A673 (cell line): ENCODE measurements at places on chromosomes 2 and 18.

DNA sequence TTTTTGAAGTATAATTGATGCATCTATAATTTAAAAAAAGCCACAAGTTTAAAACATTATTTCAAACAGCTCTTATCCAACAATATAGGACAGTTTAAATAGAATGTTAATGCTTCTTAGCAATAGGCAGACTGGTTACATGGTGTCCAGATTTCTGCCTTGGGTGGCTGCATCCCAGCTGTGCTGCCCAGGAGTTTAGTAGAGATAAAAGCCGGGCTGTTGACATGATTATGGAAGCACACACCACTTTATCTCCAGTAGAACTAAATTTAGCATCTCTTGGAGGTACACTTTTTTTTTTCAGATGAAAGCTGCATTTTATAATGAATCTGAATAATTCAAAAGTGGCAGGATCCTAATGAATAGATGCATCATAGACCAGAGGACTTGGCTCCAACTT, 309.7 kb downstream of the PLCL1 start:
- no peak for DNase-seq

DNA sequence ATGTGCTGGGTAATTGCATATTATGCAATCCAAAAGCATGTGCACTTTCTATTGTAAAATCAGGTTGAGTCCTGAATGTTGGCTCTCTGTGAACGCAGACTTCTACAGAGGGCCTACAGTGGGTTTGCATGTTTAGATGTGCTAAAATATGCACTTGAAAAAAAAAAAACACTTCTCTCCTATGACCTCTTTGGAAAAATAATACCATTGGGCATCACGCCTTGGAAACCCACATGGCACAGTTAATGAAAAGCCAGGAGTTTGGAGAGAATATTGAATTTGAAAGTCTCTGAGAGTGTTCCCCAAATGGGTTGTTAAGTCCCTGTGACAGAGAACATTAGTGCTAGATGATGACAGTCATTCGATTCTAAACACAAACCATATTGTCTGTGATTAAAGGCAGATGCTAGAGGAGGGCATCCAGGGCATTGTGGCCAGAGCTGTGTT, 710.4 kb upstream of the PIK3C3 start:
- DNase-seq: no peak

GRCh38 chr2:65687614-65688013, 255.2 kb upstream of the SPRED2 start:
- no peak for DNase-seq

DNA sequence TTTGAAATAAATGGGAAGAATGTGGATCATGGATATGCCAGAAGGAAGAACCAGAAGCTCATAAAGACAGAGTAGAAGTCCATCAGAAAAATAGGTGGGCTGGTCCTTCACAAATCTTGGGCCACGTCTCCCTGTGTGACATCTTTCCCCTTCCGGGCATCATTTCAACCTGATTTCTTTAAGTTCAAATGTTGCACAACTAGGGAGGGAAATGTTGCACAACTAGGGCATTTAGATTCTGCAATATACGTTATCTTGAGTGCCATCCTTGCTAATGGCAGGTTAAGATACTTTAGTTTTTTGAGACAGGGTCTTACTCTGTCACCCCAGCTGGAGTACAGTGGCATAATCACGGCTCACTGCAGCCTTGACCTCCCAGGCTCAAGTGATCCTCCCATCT, 129.6 kb downstream of the CERS6 start:
- no peak for DNase-seq

DNA sequence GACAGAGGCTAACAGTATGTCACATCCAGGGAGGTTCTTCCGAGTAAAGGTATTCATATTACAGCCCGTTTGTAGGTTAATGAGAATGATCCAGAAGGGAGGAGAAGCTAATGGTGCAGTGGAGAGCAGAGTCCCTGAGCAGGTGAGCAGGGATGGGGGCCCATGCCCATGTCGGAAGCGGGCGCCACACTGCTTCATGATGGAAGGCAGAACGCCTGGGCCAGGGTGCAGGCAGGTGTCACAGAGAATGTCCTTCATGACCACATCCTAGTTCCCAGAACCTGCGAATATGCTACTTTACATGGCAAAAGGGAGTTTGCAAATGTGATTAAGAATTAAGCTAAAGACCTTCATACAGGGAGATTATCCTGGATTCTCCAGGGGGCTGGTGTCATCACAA, 4.0 kb downstream of the HES6 start:
- no peak for DNase-seq

DNA sequence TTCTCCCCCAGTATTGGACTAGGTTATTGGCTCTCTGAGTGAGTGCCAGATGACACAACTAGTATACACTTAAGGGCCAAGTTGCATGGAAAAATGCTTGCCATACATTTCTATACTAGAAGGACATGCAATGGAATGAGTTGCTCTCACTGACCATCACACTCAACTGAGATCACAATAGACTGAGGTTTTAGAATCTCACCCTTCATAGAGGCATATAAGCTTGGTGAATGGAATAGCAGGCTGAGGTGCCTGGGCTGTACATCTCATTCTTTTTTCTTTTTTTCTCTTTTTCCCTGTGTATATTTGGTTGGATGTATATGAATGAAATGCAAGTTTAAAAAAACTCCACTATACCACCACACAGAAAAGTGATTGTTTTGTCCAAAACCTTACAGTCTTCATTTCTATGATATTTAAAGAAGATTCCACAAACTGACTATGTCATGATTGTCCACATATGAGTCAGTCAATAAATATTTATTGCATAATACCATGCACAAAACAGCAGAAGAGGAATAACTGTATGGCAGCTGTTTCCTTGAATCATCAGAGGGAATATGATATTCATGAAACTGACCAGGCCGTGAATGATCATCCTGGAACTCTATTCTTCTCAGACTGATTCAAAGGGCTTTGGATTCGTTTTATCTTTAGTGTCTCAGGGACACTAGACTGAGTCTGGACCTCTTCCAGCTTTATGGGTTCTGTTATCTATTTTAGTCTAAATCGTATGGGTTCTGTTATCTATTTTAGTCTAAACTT, 122.6 kb upstream of the STK17B start:
- no peak for DNase-seq

GRCh38 chr2:9613291-9613690, 17.5 kb downstream of the YWHAQ start:
- no peak for DNase-seq

- DNase-seq: no peak
Observed at GRCh38 chr2:184743096-184743495, 144.8 kb downstream of the ZNF804A start.

GRCh38 chr18:45565280-45565970, 49.9 kb upstream of the SLC14A2 start:
- DNase-seq: no peak

GRCh38 chr18:43964666-43965065, 687.4 kb upstream of the SYT4 start:
- DNase-seq: no peak

DNA sequence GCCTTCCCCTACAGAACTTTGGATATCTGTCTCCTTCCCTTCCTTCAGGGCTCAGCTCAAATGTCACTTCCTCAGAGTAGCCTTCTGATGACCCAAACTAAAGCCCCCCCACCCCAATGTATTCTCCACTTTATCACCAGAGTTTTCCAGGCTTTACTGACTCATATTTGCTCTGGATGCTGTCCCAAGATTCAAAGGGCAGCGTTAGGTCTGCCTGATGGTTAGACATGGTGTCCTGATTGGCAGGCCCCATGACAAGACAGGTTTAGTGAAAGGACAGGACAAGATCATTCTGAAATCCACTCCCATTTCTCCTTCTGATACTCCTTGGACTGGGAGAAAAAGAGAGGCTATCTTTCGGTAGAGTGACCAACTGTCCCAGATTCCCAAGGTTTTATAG, 22.6 kb upstream of the RPIA start:
- DNase-seq: no peak

- DNase-seq: no peak
Observed at GRCh38 chr2:120673571-120674061, 62.1 kb upstream of the GLI2 start.

- no peak for DNase-seq
Observed at GRCh38 chr2:195795879-195796278, 138.9 kb downstream of the SLC39A10 start.

DNA sequence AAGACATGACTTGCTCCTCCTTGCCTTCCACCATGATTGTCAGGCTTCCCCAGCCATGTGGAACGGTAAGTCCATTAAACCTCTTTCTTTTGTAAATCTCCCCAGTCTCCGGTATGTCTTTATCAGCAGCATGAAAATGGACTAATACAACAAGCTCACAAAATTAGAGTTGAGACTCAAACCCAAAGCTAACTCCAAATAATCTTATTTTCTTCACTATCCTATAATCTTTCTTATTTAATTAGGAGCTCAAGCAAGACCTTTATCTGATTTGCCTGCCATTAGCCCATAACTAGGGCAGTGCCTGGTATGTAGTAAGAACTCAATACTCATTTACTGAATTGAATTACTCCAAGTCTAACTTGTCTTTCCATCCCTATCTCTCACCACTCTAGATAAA, 289.2 kb downstream of the SUCLG1 start:
- no peak for DNase-seq

GRCh38 chr18:43635397-43635796, 358.1 kb upstream of the SYT4 start:
- DNase-seq: no peak

- DNase-seq: no peak
Observed at GRCh38 chr2:199163613-199164458, 293.9 kb downstream of the SATB2 start.

DNA sequence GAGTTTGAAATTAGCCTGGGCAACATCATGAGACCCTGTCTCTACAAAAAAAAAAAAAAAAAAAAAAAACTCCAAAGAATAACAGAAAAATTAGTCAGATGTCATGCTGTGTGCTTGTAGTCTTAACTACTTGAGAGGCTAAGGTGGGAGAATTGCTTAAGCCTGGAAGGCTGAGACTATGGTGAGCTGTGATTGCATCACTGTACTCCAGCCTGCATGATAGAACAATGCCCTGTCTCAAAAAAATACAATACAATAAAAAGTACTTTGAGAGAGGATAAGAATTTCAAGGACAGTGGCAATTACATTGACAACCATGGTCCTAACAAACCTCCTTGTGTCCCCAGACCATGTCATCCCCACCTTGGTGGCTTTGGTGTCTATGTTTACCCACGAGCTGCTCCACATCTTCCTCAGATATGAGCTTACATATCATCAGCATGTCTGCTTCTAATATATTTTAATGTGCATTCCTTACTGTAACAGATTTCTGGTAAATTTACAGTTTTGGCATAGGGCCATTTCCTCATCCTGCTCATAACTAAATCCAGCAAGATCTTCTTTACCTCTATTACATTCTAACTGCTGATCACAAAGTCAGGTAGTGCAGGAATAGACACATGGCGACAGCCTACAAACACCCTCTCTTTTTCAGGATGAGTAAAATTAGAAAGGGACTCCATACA, 437.7 kb upstream of the HNRNPA3 start:
- DNase-seq: peak; percentile 30
